ENCODE measurements at places on chromosomes 6 and 20. TPM values are rescaled to one million over a fixed set of nuclear protein-coding genes. Genes with fewer than 3 reads are reported as not detected.

The COQ3 gene
- 11.3 TPM for total RNA-seq

The SLC16A10 gene
- total RNA-seq = 9.3 TPM

The SEMG1 gene
- 0.46 TPM for total RNA-seq

The BTNL2 gene
- not detected for total RNA-seq

The BPIFA1 gene
- total RNA-seq = not detected

DNA sequence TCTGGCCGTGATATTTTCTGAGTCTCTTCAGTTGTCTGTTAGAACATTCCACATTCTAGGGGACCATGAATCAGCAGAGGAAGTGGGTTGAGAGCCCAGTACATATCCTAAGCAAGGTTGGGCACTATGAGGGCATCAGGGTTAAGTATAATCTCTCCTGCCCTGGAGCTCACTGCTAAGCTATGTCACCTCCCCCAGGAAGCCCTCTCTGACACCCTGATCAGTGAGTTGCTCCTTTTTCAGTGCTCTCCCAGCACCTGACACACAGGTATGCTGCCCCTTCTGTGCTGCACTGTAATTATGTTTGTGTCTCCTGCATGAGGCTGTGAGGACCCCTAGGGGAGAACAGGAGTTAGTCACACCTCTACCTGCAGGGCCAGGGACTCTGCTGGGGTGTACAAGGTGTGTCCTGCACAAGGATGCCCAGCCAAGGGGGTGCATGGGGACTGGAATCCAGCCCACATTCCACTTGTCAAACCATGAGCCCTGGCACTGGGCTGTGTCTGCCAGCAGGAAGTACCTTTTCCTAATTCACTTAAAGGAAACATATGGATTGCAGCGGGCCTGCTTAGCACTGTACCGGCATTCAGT, 3.9 kb downstream of the RAB44 start:
- DNase-seq = peak; percentile 72
- H3K4me1 ChIP-seq = peaks cover 6% of the 10 kb centered on the region
- H3K27me3 ChIP-seq = no peaks in the 10 kb centered on the region
- no peak overlapping the region for H3K4me3 ChIP-seq

GRCh38 chr20:1824181-1824580, 71.0 kb upstream of the SIRPA start:
- DNase-seq = no peak
- H3K4me3 ChIP-seq = no peak overlapping the region
- no peaks in the 10 kb centered on the region for H3K36me3 ChIP-seq
- no peaks in the 10 kb centered on the region for H3K27me3 ChIP-seq
- H3K4me1 ChIP-seq = no peaks in the 10 kb centered on the region

- H3K4me3 ChIP-seq = no peak overlapping the region
- no peak for DNase-seq
- no peaks in the 10 kb centered on the region for H3K4me1 ChIP-seq
- peaks cover 28% of the 10 kb centered on the region for H3K27me3 ChIP-seq
- no peak overlapping the region for H3K27ac ChIP-seq
Measured at GRCh38 chr6:41464481-41464880, 81.7 kb upstream of the FOXP4 start.

- no peak overlapping the region for H3K27ac ChIP-seq
- no peaks in the 10 kb centered on the region for H3K36me3 ChIP-seq
- peak; percentile 7 for DNase-seq
- no peaks in the 10 kb centered on the region for H3K27me3 ChIP-seq
Measured at GRCh38 chr20:37969949-37970855, 63.1 kb downstream of the TTI1 start.

GRCh38 chr6:31943742-31944141, 2.2 kb upstream of the CFB start:
- H3K27ac ChIP-seq = no peak overlapping the region
- no peaks in the 10 kb centered on the region for H3K36me3 ChIP-seq
- H3K27me3 ChIP-seq = peaks cover 46% of the 10 kb centered on the region
- no peaks in the 10 kb centered on the region for H3K4me1 ChIP-seq
- no peak overlapping the region for H3K4me3 ChIP-seq

Data from endodermal cell (in vitro differentiated cells).